ENCODE measurements at places on chromosomes 6 and 20.

DNA sequence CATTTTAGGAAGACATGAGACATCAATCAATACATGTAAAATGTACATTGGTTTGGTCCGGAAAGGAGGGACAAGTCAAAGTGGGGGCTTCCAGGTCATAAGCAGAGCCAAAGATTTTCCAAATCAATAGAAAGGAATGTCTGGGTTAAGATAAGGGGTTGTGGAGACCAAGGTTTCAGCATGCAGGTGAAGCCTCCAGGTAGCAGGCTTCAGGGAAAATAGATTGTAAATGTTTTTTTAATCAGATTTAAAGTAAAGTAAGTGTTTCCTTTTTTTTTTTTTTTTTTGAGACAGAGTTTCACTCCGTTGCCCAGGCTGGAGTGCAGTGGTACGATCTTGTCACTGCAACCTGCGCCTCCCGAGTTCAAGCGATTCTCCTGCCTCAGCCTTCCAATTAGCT, 16.8 kb upstream of the SERPINB9 start:
- no peak for DNase-seq

GRCh38 chr6:43669922-43670622, 17.5 kb downstream of the MRPS18A start:
- DNase-seq: peak; percentile 63

DNA sequence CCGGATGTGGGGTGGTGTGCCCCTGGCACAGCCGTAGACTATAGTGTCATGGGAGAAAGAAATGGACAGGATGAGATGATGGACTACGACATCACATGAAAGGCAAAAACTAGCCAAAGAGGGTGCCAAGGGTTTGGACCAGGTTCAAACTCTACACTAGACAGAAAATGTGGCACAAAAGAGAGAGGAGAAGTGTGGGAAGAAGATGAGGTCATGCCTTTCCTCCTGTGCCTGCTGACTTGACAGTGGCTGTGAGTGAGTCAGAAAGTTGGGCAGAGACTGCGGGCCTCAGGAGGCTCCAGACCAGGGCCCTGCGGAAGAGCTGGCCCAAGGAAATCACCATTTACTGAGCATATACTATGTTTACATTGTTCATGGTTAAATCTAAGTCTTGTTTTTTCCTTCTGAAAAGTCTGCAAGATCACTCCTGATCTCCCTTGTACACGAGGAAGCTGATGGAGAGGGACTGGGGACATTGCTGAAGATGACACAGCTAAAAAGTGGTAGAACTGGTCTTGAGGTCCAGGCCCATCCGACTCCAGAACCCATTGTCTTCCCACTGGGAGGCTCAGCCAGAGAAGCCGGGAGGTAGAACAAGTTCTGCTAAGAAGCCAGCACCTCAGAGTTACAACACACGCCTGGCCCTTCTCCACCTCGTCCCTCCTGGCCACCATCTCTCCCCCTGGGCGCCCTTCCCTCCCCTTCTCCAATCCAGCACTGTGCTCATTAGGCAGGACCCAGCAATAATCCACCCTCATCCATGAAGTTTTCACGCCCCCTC, 35.6 kb downstream of the CNKSR3 start:
- DNase-seq: no peak

DNA sequence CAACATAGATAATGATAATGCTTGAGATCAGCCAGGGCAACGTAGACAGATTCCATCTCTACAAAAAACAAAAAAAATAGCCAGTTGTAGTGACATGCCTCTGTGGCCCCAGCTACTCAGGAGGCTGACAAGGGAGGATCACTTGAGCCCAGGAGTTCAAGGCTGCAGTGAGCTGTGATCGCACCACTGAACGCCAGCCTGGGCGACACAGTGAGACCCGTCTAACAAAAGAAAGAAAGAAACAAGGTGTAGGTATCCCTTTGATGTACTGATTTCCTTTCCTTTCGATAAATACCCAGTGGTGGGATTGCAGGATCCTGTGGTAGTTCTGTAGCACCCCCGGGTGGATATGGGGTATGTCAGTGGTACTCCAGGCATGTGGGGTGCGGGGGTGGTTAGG, 48.2 kb upstream of the ADTRP start:
- no peak for DNase-seq

- peak; percentile 44 for DNase-seq
These were observed 63.7 kb downstream of the GPX5 start for GRCh38 chr6:28589234-28589956.

DNA sequence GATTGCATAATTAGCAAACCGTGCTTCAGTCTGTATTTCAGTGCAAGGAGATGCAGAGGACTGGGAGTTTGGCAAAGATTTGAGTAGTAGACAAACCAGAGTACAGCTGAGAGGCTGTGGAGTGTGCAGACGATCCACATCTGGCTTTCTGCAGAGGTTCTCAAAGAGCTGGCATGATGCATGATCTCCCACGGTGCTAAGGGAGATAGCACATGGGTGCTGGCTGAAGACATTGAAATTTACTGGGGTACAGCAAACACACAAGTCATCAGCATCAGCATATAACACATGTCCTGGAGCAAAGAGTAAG, 79.0 kb upstream of the FAM184A start:
- DNase-seq: no peak
